Omental fat pad (tissue), 4 donors: ENCODE measurements at places on chromosomes 4 and X.

DNA sequence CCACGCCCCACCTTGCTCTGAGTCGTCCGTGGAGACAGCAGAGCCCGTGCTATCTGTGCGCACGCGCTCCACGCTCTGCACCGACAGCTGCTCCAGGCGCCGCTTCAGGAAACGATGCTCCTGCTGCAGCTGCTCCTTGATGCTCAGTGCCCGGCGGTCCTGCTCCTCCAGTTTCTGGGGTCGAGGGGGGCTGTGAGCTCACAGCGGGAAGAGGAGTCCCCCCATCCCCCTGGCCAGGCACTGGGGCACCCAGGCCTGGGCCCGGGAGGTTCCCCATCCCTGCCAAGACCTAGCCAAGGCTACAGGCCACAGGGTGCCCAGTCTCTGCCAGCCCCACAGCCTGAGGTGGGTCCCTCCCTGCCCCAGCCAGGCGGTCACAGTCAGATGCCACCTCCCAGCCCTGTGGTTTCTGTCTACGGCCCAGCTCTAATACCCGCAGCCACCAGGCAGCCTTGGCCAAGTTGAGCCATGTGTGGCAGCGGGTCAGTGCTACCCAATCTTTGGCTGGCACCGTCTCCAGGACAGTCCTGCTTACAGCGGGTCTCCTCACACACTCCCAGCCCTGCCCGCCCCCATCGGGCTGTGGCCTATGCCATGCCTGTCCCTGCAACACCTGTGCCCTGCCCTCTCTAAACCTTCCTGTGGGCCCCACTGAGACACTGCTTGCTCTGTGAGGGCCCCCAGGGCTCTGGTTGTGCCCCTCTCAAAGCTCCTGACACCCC, 9.3 kb upstream of the HAUS3 start:
- DNase-seq: no peak

DNA sequence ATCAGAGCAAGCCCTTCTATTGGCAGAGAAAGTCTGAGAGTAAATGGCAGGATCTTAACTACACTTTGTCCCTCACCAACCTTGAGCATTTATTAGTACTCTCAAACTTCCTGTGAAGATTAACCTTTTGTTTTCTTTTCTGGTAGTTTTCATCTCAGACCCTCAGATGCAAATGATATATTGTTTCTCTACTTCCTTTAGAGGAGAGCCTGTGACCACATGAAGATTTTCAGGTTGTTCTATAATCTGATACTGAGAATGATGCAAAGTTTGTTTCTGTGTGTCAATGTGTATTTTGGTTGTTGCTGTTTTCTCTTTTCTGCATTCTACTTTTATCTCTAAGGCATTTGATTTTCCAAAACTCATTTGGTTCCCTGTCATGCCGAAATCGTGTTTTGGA, 165.8 kb upstream of the CYSLTR1 start:
- no peak for DNase-seq

- no peak for DNase-seq
Observed at GRCh38 chr4:82138374-82138773, 235.4 kb downstream of the HNRNPD start.

GRCh38 chrX:23732704-23733103, 10.4 kb downstream of the ACOT9 start:
- DNase-seq: no peak

GRCh38 chrX:34343001-34343400, 210.9 kb upstream of the FAM47A start:
- DNase-seq: no peak

- DNase-seq: no peak
Observed at GRCh38 chr4:149409555-149409962, 406.1 kb downstream of the IQCM start.

- no peak for DNase-seq
Observed at GRCh38 chr4:118282692-118283091, 70.1 kb downstream of the PRSS12 start.

- no peak for DNase-seq
Observed at GRCh38 chr4:15253349-15253748, 174.5 kb upstream of the C1QTNF7 start.

DNA sequence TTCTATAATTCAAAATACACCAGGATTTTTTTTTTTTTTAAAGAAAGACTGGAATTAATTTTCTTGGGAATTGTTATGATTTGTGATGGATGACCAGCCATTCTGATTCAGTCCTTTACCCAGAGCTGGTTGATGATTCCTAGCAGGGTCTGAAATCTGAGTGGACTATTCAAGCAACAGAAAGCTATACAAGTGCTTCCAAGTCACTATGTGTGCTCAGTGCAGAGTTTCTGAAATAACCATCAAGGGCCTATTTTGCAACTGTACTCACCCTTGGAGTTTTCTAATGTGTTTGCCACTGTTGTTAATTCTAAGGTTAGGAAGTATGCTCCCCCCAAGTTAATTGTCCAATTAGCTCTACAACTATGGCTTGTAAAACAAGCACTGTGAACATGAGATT, 137.7 kb upstream of the RAPGEF2 start:
- no peak for DNase-seq

- DNase-seq: no peak
Observed at GRCh38 chrX:134721766-134722532, 63.7 kb upstream of the PLAC1 start.
